ENCODE measurements at places on chromosomes 11 and 22. TPM values are rescaled to one million over a fixed set of nuclear protein-coding genes. Genes with fewer than 3 reads are reported as not detected.

GRCh38 chr22:45262931-45263462, 21.8 kb upstream of the UPK3A start:
- no peak for DNase-seq

FADS2 gene
- total RNA-seq: 31.9 TPM

JRKL gene
- total RNA-seq: 5.9 TPM

- DNase-seq: peak; percentile 55
Observed at GRCh38 chr11:10770626-10771254, 19.7 kb downstream of the CTR9 start.

DNA sequence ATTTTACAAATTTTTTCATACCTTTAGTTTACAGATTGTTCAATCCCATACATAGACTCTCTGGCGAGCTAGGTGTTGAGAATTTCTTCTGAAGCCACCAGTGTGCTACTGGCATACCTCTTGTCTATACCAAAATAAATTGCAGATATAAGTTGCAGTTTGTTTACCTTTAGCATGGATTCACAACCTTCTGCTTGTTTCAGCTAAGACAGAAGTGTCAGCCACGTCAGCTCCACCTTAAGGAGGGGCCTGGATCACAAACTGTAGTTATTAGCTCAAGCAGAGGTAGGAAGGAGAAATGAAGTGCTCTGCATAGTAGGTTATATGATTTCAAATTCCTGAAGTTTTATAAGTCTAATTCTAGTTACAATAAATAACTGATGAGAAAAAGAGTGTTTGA, at the start of gene NXPE4:
NXPE4 (minus strand) TSS at position 216 of the 400 bp plus-strand sequence. CDS start 1,027 bp downstream, outside the sequence.
- no peak for DNase-seq

- no peak for DNase-seq
Observed at GRCh38 chr11:43948341-43949225, 6.1 kb downstream of the C11orf96 start.

C1QTNF5 gene
- 1.9 TPM for total RNA-seq

DNA sequence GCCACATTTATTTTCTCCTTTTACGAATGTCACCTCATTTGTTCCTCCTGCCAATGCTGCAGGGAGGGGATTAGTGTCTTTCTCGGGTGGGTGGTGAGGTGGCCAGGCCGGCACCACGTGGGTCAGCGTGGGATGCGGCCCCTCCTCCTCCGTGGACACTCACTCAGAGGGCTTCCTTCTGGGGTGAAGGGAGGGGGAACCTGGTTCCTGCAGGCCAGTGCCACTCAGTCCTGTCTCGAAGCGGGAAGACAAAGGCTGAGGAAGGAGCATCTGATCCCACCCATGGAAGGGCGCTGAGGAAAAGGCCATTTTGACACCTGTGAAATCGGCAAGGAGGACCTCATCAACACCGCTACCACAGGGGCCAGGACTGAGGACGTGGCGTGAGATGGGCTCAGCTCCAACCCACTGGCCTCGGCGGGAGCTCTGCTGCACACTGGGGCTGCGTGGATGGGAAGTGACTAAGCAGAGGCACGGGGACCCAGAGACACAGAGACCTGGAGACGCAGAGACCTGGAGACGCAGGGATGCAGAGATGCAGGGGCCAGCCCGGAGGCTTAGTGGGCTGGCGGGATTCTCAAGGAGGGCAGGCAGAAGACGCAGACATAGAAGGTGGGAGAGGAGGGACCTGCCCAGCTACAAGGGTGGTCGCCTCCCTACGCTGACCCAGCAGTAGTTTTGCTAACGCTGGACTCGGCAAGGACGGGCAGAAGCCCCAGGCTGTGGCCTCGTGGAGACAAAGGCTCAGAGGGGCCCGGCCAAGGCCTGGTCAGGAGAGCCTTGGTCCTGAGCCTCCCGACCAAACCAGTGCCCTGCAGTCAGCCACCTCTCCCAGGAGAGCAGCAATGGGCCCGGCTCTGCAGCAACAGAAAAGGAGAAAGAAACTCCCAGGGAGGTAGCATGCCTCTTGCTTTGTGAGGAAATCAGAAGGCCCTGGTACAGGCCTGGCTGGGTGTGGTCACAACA, 1071.2 kb downstream of the BRD1 start:
- no peak for DNase-seq

DNA sequence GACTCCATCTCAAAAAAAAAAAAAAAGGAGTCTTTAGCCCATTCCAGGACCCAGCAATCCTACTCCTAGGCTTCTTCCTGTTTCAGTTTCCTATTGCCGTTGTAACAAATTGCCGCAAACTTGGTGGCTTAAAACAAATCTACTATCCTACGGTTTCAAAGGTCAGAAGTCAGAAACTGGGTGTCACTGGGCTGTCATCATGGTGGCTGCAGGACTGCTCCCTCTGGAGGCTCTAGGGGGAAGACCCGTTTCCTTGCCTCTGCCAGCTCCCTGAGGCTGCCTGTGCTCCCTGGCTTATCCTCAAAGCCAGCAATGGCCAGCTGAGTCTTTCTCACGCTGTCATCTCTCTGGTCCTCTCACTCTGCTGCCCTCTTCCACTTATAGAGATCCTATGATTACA, 8.7 kb upstream of the DAGLA start:
- DNase-seq: no peak

DNA sequence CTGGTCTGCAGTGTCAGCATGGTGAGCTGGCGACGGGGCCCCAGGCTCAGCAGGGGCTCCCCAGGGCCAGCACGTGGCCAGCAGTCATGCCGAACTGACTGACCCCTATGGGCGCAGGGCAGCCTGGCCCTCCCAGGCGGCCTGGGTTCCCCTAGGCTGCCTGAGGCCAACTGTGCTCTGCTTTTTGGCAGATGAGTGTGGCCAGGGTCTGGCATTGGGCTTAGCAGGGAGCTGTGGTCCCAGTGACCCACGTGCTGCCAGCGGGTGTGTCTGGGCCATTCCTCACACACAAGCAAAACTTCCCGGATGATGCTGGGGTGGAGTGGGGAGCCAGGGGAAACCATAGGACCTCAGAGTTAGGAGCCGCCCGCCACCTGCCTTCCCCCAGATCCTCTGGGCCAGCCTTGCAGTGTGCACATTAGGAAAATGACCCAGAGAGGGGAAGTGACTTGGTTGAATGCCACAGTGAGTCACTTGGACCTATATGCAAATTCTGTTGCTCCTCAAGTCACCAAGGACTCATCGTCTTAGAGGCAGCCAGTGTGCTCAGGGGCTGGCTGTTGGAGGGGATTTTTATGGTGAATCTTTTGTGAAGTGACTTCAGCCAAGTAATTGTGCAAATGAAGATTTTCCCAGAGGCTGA, 6.5 kb downstream of the ADORA2A start:
- peak; percentile 73 for DNase-seq

DNA sequence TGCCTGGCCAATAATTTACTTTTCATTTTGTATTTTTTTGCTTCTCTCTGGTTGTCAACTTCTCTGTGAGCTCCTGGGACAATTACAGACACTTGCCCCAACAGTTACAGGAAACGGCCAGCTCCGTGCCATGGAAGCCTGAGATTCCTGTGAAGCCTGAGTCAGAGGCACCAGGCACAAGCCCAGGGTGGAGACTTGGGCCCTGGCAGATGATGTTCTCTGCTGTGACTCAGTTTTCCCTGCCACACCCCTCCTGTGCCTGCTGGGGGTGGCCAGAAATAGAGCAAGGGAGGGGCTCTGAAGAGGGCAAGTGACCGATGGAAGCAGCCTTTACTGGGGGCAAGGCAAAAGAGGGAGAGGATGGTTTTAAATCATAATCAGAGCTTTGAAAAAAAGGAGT, 4.9 kb downstream of the ATP5MGL start:
- peak; percentile 90 for DNase-seq

DNA sequence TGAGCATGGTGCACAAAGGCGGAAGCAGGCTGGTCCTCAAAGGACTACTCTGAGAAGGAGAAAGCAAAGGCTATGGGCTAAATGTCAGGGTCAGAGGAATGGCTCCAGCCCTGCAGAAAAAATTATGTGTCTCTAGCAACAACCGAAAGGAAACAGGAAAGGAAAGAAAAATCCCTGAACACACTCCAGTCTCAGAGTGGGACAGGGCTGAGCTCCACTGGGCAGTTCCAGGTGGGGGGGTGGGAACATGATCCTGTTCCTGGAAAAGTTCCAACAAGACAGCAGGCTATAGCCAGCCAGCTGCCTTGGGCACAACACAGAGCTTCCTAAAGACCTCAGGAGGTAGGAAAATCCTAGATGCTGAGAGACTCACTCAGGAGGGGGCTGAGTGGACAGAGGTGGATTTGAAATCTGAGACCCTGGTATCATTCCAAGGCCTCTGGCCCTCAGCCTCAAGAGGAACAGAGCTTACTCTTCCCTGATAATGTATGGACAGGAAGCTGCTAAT, 1088.2 kb downstream of the TBC1D22A start:
- DNase-seq: no peak

MS4A12 gene
- total RNA-seq: not detected

NPTXR gene
- total RNA-seq: 0.28 TPM

GAL3ST1 gene
- total RNA-seq: not detected

OR52A1 gene
- not detected for total RNA-seq

DNA sequence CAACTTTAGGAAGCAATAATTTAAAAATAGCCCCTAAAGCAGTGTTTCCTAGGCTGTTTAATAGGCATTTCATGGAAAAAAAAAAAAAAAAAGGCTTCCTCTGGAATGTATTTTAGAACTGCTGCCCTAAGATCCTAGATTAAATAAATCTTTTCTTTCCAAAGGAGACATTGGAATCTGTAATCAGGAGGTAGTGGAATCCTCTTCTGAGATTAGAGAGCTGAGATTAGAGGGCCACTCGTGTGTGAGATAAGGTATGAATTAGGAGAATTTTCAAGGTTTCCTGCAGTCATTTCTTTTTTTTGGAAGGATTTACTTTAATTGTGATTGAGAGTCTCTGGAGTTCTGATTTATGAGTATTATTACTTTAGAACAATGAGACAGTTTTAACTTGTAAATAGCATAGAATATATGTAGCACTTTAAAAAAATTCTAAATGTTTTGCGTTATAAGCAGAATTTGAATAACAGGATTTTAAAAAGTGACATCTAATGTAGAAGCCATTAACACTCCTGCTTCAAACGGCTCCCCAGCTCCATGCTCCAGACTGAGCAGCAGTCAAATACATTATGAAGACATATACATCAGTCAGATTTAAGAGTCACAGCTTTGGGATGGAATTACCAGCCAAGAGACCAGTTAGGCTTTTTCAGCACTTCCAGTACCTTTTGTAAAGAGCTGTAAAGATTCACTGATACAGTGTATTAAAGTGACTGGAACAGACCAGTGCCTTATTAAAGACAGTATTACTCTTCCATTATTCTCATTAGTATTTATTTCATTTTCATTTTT, 5.0 kb downstream of the EED start:
- no peak for DNase-seq

- no peak for DNase-seq
Observed at GRCh38 chr11:1844221-1845094, 5.7 kb downstream of the TNNI2 start.

DNA sequence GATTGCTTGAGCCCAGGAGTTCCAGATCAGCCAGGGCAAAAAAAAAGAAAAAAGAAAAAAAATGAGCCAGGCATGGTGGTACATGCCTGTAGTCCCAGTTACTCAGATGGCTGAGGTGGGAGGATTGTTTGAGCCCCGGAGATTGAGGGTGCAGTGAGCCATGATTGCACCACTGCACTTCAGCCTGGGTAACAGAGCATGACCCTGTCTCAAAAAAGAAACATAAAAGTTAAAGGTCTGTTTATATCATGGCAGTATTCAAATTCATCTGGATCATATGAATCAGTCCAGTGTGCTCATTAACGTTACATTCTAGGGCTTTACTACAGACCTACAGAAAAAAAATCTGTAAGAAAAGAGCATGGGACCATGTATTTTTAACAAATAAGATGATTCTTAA, 13.9 kb downstream of the HSD17B12 start:
- no peak for DNase-seq

- DNase-seq: no peak
Observed at GRCh38 chr11:42170601-42171000, 711.1 kb upstream of the LRRC4C start.

GRCh38 chr11:127114035-127114434, 113.5 kb upstream of the KIRREL3 start:
- no peak for DNase-seq

DNA sequence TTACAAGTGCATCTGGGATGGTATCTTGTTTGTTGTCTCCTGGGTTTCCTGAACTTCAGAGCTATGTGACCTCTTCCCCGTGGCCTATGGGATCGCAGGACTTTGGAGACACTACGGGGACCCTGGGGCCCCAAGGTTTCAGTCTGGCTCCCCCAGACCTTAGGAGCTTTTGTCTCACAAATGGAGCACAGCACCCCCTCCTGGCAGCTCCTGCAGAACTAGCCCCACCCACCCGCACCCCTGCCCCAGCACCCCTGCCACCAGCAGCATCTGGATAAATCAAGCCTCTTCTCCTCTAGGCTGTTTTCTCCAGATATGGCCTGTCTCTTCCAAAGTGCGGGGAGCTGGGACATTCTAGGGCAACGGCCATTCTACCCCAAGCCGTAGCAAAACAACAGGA, 10.4 kb downstream of the RCOR2 start:
- peak; percentile 13 for DNase-seq

MMP12 gene
- not detected for total RNA-seq

DNA sequence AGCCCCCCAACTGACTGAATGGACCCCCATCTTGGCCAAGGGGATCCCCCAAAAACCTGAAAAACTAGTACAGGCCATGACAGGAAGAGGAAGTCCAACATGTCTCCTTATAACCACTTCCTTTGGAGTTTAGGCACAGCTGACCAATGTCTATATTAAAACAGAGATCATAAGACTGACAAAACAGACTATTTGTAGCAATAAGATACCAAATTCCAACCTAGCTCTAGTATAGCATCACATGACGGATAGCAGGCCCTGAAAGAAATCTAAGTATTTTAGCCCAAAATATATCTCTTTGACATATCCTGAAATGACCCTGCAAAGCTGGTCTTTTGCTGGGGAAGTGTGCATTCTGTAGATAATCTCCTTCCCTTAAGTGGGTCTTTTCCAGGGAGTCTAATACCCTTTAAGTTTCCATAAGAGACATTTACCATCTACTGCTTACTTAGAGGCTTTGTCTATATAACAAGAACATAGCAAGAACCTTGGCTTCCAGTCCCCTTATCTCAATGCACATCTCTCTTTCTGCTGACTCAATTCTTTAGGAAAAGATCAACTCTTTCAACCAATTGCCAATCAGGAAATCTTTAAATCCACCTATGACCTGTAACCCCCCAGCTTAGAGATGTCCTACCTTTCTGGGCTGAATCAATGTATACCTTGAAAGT, 34.9 kb upstream of the ACER3 start:
- DNase-seq: no peak

GRCh38 chr11:12200991-12201985, 90.9 kb downstream of the MICAL2 start:
- peak; percentile 97 for DNase-seq

GAL3ST3 gene
- not detected for total RNA-seq
